ACHN (cell line): ENCODE measurements at places on chromosomes 11 and 22.

DNA sequence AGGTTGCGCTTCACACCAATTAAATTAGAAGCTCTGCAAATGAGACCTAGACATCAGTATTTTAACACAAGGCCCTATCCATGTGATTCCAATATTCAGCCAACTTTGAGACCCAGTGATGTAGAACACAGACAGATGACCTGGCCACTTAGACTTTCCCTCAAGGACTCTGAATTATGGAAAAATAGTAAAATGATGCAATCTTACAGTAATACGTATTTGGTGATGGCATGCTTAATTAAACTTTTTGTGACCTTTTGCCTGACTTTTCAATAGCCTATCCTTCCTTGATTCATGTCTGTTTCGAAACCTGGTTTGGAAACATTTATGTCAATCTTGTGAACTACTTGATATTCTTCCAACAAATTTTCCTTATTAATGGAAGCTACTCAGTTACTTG lies 521.2 kb downstream of the KCNA4 start:
- DNase-seq = no peak

- DNase-seq = no peak
Measured at GRCh38 chr11:88475991-88476418, 138.5 kb upstream of the CTSC start.

GRCh38 chr11:75142714-75143419 lies 8.0 kb upstream of the SLCO2B1 start:
- peak; percentile 83 for DNase-seq

DNA sequence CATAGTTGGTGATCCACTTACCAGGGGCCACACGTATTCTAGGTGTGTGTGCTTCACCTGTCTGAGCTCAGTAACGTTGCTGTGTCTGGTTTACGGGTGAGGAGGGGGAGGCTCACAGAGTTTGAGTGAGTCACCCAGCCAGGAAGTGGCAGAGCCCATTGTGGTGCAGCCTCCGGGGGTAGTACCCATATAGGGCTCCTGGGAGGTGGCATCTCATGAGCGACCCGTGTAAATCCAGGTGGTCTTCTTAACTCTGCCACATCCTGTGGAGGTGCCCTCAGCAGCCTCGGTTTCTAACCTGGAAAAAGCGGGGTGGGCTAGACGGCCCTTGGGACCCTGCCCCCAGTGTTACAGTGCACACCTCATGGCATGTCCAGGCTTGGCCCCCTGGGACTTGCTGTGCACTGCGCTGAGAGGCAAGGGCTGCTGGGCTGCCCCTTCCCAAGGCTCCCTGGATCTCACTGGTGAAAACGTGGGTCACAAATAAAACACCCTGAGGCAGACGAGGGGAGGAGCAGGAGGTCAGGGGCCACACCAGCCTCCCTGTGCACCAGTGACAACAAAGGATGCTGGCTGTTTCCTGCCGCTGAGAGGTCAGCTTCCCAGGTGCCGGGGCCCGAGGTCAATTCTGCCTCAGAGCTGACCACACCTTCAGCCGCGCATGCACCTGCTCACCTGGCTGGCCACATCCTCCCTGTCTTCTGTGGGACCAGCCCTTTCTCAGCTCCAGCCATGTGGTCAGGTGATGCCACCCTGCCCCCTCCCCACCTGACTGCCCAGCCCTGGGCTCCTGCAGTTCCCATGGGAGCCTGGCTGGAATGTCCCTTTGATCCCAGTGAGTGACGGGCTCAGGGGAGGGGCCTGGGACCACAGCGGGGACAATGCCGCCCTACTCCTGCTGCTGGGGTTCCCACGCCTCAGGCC lies 305.1 kb downstream of the CTTN start:
- DNase-seq = no peak

- no peak for DNase-seq
Measured at GRCh38 chr11:42422090-42422489, 889.7 kb upstream of the API5 start.

DNA sequence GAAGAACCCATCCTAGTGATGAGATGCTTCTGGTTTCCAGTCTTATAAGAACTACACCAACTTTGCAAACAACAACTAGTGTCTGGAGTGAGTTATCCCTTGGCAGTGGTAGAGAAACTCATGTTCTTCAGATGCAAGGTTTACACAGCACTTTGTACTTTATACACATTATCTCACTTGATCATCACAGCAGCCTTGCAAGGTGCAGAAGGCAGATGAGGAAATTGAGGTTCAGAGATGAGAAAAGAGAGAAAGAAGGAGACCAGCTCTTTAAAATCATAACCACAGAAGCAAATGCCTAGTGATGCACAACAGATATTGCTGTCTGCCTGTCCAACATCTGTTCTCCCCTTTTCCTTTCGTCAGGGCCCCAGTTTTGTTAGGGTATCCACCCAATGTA lies 16.7 kb upstream of the CD44 start:
- no peak for DNase-seq

GRCh38 chr22:35131525-35132000 lies 65.6 kb downstream of the ISX start:
- DNase-seq = no peak

- DNase-seq = no peak
Measured at GRCh38 chr11:70066136-70066520, 12.0 kb upstream of the ANO1 start.

GRCh38 chr11:36408498-36409136 lies 101.5 kb downstream of the TRAF6 start:
- DNase-seq = no peak

DNA sequence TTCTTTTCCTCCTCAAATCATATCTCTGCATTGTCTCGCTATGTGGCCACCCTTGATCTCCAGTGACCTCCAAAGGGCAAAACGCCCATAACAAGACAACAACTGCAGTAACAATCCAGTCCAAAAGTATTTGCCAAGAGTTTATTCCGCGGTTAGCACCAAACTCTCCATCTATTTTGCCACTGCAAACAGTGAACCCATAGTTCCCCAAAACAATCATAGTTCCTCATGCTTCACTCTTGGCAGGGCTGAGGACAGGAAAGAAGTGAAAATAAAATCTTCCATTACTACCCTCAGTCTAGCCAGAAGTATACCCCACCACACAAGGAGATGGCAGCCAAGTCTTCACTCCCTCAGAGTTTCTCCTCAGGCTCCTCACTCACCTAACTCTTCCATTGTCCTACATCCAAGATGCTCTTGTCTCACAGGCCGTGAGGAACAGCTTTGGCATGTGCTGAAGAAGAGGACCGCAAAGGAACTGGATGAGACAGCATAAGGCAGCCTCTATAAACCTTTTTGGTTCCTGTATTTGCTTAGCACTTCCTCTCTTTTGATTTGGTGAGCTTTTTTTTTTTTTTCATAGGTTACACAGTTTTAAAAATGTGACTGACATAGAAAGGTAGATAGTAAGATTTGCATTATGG lies at the start of gene LPXN:
TSS of gene LPXN (minus strand) at position 480 of the 644 bp plus-strand sequence. CDS start at position 396, 84 bp downstream.
- peak; percentile 59 for DNase-seq

GRCh38 chr11:112538534-112539280 lies 278.0 kb upstream of the PLET1 start:
- DNase-seq = no peak

GRCh38 chr11:6385046-6385777 lies 5.1 kb upstream of the SMPD1 start:
- DNase-seq = no peak

DNA sequence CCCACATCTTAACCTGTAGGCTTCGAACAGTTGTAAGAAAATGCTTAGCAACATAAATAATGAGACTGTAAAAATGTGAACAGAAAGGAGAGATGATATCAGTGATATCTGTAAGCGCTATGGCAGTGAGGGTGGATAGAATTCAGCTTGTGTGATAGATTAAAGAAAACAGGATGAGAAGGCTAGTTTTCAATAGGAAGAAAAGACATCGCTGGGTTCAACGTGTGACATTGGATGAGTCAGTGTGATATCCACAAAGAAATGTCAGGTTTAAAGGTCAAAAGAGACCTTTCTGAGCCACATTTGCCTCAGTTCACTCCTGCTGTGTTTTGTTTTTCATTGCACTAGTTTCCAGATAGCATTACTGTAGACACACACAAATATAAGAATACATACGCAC lies 13.7 kb upstream of the RFPL3 start:
- DNase-seq = no peak

DNA sequence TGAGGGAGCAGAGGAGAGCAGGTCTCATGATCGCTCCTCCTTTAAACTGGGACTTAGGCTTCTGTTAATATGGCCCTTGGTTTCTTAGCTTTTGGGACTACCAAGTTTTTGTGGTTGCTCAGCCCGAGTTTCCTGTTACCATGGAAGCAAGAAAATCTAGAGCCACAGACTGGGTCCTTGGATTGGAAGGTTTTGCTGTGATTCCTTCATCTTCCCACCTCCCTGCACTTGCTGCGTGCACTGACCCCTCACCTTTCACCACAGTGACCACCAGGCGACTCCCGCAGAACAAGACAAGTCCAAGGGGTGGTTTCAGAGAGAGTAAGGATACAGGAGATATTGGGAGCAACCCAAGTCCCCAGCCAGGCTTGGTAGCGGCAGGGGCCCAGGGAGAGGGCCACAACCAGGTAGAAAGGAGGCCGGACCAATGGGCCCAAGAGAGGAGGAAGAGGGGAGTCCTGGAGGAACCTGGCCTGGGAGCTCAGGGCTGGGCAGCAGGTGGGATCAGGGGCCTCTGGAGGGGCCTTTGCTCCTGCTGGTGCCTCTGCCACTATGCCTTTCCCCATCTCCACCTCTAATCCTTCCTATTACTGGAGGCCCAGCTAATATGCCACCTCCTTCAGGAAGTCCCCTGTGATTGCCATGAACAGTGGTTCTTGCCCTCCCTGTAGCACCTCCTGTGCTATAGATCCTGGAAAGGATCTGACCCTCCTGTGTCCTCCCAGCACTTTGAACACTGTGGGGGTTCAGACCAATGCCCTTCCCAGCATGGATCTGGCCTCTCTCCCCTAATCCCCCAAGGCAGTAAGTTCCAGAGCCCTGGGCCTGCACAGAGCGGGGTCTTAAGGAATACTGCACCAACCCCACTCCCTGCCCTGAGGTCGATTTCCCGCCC lies 21.2 kb downstream of the CSF2RB start:
- no peak for DNase-seq

GRCh38 chr11:101707477-101707876 lies 123.7 kb upstream of the TRPC6 start:
- no peak for DNase-seq

DNA sequence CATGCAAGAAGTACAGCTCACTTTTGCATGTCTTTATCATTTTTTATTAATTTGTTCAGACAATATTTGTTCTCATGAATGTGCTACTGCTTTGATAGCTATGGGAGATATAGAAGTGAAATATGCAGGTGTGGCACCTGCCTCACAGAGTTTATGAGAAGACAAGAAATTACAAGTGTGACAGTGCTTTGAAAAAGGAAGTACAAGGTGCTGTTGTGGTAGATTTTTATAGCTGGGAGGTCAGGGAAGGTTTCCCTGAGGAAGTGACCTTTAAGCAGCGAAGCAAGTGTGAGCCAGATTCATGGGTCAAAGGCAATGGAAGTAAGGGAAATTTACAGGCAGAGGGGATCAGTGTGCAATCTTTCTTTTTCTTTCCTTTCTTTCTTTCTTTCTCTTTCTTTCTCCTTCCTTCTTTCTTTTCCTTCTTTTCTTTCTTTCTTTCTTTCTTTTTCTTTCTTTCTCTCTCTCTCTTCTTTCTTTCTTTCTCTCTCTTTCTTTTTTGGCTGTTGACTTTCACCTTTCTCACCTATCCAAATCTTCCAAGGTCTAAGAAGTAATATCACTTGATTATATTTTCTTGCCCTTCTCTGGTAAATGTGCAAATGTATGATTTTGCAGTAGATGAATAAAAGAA lies 6.4 kb upstream of the BMAL1 start:
- no peak for DNase-seq

- DNase-seq = no peak
Measured at GRCh38 chr11:102414559-102414958, 38.0 kb downstream of the TMEM123 start.

GRCh38 chr11:76150141-76150540 lies 56.2 kb downstream of the WNT11 start:
- DNase-seq = no peak

DNA sequence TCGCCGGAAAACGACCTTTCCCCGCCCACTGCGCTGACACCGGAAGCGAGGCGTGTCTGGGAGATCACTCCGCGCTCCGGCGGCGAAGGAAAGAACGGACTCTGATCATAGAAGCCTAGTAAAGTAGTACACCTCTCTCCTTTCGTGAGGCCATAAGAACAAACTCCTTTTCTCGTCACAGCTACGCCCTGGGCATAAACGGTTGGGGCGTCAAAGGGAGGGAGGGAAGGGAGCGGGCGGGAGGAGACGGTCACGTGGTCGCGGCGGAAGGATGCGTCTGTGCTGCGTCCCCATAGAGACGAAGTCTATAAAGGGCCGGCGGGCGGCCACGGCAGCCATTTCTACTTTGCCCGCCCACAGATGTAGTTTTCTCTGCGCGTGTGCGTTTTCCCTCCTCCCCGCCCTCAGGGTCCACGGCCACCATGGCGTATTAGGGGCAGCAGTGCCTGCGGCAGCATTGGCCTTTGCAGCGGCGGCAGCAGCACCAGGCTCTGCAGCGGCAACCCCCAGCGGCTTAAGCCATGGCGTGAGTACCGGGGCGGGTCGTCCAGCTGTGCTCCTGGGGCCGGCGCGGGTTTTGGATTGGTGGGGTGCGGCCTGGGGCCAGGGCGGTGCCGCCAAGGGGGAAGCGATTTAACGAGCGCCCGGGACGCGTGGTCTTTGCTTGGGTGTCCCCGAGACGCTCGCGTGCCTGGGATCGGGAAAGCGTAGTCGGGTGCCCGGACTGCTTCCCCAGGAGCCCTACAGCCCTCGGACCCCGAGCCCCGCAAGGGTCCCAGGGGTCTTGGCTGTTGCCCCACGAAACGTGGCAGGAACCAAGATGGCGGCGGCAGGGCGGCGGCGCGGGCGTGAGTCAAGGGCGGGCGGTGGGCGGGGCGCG lies at the start of gene ATF4:
TSS of gene ATF4 (plus strand) at position 337 of the 880 bp plus-strand sequence. CDS start 884 bp downstream, outside the sequence.
- DNase-seq = no peak

DNA sequence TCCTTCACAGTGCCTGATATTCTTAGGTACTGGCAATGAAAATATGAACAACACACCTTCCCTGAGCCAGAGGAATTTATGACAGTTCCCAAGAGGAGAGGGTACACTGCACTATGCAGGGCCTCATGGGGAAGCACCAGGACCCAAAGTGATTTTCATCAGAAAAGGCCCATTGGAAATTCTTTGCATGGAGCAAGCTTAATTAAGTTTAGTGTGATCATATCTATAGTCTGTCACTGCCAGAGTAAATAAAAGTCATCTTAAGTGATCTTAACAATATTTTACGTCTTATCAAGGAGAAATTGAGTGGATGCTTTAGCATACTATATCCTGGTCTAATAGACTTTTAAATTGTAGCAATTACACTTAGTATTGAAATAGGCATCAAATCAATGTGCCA lies 86.5 kb downstream of the ACER3 start:
- DNase-seq = no peak

DNA sequence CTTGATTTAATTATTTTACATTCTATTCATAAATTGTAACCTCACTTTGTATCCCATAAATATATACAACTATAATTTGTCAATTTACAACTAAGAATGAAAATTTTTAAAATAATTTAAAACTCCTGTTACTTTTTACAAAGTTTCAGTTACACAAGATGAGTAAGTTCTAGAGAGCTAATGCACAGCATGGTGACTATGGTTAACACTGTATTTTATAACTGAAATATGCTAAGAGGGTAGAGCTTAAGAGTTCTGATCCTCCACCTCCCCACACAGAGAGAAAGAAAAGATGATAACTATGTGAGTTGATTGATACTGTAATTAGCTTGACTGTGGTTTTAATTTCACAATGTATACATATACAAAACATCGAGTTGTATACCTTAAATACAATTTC lies 412.5 kb upstream of the DDI1 start:
- no peak for DNase-seq
